ENCODE measurements at places on chromosomes 7 and 10.

GRCh38 chr10:72783410-72783833, 91.5 kb downstream of the MCU start:
- no peak for DNase-seq

- DNase-seq: peak; percentile 80
Measured at GRCh38 chr10:98349508-98349922, 65.5 kb downstream of the PYROXD2 start.

GRCh38 chr10:6049031-6049400, 13.2 kb downstream of the IL2RA start:
- no peak for DNase-seq

- no peak for DNase-seq
Measured at GRCh38 chr10:85976267-85976793, 390.3 kb downstream of the GRID1 start.

DNA sequence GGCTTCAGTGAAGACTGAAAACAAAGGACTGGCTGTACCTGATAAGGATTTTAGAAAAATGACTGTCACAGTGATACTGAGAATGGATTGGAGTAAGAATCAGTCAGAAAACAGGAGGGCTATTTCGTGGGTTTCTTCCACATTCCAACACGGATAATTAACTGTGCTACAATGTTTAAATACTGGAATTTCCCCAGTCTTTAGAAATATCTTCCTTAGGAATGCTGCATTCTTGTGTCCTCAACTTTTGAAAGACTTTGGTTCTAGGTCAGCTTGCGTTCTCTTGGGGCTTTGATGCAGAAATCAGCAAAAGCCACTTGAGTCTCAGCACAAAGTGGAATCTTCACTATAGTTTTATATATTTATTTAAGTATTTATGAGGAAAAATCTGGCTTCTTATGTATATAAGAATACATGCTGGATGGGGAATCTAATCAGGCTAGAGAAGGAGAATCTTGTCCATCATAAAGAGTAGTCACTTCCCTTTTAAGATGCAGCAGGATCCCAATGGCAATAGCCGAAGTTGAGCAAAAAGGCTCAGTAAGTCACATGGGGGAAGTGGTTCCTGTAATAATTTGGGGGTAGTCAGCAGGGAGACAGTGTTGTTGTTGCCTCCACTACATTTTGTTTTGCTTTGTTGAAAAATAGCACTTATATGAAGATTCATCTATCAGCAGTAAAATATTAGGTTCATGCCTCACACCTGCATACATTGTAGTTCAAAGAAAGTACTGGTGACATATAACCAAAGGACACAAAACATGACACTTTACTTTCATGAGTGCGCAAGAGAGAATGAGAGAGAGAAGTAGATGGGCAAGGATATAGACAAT, 86.0 kb downstream of the CH25H start:
- DNase-seq: no peak
